Stimulated activated naive CD8-positive, alpha-beta T cell treated with anti-CD3 and anti-CD28 coated beads, Interleukin-15, amount 100 ng/mL, for 72 hours (primary cell): ENCODE measurements at places on chromosomes 7 and 10.

- no peak for DNase-seq
These were observed 98.2 kb upstream of the PITRM1 start for GRCh38 chr10:3270577-3271316.

DNA sequence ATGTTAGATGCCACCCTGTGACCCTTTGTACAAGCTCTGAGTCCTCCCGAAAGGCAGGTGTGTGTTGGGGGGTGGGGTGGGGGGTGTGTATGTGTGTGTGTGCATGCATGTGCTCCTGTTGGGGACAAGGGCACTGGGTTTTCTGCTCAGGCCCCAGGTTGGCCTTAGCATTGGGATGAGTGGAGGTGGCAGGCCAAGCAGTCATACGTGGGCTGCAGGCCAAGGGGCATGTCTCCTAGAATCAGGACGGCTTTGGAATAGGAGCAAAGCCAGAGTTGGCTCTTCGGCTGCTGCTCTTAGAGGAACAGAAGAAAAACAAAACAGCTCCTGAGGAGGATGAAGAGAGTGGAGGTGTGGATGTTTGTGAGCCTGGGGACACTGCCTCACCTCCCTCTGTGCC, 26.0 kb downstream of the HSPA12A start:
- DNase-seq, result no peak

DNA sequence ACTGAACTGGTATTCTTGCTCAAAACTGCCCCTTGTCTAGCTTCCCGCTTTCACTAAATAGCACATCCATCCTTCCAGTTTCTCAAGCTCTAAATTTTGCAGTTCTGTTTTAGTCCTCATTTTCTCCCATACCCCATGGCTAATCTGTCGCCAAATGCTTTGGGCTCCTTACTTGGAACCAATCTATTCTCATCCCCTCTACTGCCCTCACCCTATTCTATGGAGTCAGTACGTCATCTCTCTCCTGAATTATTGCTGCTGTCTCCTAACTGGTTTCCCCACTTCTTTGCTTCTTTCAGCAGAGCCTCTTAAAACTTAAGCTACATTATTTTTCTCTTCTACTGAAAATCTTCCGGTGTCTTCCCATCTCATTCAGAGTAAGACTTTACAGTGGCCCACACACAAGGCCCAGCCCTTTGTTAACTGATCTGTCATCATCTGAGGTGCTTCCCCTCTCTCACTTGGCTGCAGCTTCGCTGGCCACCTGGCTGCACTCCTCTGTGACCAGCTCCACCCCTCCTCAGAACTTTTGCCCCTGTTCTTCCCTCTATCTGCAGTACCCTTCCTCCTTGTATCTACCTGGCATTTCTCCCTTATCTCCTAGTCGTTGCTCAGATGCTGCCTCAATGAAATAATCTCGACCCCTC, 9.9 kb downstream of the STARD3NL start:
- no peak for DNase-seq

GRCh38 chr10:61987537-61987936, 86.0 kb downstream of the ARID5B start:
- no peak for DNase-seq

GRCh38 chr10:95467162-95467599, 94.0 kb downstream of the SORBS1 start:
- DNase-seq, result no peak

- no peak for DNase-seq
These were observed 78.0 kb downstream of the COL13A1 start for GRCh38 chr10:69879634-69880257.
